ENCODE measurements at places on chromosomes 3 and 15.

GRCh38 chr15:47266566-47266965 lies 450.7 kb upstream of the SEMA6D start:
- no peak for DNase-seq

GRCh38 chr3:18766974-18767373 lies 341.8 kb upstream of the SATB1 start:
- no peak for DNase-seq

GRCh38 chr3:36211652-36211999 lies 168.7 kb upstream of the STAC start:
- DNase-seq, result no peak

DNA sequence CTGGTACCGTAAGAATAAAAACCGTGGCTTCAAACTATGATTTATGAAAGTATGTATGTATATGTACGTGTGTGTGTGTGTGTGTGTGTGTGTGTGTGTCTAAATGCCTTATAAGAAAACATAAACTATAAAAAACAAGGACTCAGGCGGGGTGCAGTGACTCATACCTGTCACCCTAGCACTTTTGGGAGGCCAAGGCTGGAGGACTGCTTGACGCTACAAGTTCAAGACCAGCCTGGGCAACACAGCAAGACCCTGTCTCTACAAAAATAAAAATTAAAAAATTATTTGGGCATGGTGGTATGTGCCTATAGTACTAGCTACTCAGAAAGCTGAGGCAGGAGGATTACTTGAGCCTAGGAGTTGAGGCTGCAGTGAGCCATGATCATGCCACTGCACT lies 29.1 kb downstream of the CCPG1 start:
- DNase-seq, result no peak

GRCh38 chr3:129607391-129608068 lies 1.1 kb upstream of the PLXND1 start:
- DNase-seq, result no peak

All from NCI-H226 (cell line).